ENCODE measurements at places on chromosomes 3 and 15.

- no peak for DNase-seq
Observed at GRCh38 chr3:63947594-63947993, 35.4 kb upstream of the SCAANT1 start.

DNA sequence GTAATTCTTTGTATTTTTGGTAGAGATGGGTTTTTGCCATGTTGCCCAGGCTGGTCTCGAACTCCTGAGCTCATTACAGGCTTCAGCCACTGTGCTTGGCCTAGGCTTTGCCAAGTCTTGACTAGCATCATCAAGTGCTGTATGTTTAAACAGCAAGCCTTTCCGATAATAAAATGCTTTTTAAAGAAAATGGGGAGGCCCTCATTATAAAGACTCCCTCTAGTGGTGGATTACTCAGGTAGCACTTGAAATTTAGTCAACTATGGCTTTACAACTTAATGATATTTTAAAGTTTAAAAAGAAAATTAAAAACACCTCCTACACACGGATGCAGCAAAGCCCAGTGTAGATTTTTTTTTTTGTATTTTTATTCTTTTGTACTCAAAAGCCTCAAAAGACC is 213.6 kb downstream of the GAP43 start:
- DNase-seq, result peak; percentile 55

DNA sequence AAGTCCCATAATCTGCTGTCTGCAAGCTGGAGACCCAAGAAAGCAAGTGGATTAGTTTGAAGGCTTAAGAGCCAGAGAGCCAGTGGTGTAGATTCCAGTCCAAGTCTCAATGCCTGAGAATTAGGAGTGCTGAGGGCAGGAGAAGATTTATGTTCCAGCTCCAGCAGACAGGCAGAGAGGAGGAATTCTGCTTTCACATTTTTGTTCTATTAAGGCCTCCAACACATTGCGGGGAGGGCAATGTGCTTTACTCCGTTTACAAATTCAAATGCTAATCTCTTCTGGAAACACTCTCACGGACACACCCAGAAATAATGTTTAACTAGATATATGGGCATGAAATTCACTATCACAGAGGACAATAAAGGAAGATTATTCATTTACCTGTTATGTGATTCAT is 54.0 kb downstream of the DPH6 start:
- DNase-seq, result no peak

DNA sequence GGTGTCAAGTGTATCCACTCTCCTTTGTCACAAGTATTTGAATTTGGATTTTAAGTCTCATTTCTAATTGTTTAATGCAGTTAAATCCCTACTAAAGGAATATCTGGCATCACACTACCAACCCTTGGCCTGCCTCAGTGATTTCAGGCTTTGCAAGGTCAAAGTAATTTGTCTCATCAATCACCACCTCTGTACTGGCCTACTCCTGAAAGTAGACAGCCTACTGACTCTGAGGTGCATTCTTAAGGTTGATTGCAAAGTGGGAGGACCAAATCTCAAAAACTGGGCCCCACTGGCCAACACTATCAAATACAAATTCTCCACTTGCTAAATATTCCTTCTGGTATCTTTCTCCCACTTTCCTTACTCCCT is 851 bp upstream of the TEX55 start:
- no peak for DNase-seq

DNA sequence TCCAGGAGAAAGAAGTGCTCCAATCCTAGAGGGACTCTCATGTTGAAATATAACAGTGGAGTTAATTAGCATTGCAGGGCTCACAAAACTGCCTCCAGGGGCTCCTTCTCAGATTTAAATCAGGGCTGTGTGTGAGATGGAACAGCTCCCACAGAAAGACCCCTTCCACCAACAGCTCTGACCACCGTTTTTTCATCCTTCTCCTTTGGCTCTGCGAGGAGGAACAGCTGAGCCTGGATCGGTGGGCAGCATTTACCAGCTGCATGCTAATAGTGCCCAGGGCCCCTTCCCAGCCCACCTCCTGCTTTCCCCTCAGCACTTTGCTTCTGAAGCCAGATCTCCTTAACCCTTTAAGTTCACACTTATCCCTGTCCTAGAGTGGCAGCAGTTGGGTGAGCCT is 119.2 kb upstream of the UBE2E1 start:
- no peak for DNase-seq

Data from COLO829 (cell line).